Suppressor macrophage treated with lipopolysaccharide for 1 hour (primary cell): ENCODE measurements at places on chromosomes 12 and 14.
A peak's percentile ranks its signal among the peaks of the same experiment; 100 is the strongest.

GRCh38 chr12:67640863-67641262 lies 7.7 kb upstream of the DYRK2 start:
- DNase-seq, result no peak

- peak; percentile 89 for DNase-seq
These were observed 193.3 kb downstream of the PHETA1 start for GRCh38 chr12:111175396-111176094.

DNA sequence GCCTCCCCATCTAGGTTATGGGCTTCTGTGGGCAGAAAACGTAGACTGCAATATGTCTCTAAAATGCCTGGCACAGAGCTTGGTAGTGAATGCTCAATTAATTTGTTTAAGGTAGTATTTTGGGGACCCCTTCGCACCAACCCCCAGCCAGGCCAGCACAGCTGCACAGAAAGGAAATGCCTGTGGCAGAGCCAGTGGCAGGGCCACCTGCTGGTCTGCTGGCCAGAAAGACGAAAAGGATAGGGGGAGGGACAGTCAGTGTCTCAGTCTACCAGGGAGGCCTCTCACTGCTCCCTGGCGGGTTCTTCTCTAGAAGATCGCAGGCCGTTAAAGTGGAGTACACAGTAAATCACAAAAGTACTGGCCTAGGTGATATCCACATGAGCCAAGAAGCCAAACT lies 3.5 kb downstream of the RAB15 start:
- DNase-seq, result no peak

- no peak for DNase-seq
These were observed 6.4 kb downstream of the LUM start for GRCh38 chr12:91104812-91105466.

GRCh38 chr14:41785696-41786095 lies 179.0 kb downstream of the LRFN5 start:
- no peak for DNase-seq

DNA sequence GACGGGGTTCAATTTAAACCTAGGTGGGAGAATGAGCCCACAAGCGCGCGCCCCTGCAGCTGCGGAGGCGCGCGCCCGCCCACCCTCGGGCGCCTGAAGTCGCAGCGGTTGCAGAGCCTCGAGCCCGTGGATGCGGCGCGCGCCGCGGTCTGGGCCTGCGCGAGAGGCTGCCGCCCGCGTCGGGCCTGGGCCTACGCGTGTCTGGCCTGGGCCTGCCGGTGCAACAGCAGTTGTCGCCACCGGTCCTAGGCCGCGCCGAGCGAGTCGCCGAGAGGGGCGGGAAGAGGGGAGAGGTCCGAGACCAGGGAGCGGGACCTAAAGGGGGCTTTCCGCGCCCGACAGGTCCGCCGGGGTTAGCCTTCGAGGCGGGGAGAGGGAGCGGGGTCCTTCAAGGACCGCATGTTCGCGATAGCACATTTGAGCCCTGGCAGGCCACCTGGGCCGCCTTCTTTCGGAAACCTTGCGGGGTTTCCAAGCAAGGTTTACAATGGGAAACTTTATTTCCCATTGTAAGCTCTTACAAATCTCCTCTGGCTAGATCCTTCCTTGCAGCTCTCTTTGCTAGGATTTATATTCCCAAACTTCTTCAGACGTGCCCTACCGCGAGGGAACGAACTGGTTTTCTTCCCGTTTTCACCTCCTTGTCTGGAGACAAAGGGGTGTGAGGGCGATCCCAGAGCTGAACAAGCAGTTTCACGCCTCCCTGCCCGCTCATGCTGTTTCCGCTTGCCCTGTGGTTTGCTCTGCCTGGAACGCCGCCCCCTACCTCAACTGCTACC lies 6.8 kb downstream of the SIX6 start:
- no peak for DNase-seq

DNA sequence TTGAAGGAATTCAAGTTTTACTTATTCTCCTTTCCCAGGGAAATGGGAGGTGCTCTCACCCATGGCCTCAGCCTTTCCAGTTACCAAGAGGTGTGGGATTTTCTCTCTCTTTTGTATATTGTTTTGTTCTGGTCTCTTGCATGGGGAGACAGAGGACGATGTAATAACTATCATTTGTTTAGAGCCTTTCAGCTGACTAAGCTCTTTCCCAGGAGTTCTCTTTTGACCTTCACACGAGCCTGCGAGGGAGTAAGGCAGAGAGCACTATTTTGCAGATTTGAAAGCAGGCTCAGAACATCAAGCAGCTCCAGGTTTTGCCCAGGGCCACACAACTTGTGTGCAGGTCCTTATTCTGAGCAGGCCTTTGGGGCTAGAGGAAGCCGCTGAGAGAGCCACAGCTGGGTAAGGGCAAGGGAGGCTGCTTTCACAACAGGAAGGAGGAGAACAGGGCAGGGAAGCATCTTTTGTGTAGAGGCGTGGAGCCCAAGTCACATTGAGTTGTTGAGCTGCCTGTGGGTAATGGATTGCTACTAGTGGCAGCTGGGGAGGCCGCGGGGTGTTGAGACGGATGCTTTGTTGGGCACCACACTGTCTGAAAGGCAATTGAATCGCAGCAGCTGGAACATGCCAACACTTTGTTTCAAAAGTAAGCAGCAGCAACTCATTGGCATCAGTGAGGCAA lies 116.2 kb downstream of the PRMT8 start:
- no peak for DNase-seq

DNA sequence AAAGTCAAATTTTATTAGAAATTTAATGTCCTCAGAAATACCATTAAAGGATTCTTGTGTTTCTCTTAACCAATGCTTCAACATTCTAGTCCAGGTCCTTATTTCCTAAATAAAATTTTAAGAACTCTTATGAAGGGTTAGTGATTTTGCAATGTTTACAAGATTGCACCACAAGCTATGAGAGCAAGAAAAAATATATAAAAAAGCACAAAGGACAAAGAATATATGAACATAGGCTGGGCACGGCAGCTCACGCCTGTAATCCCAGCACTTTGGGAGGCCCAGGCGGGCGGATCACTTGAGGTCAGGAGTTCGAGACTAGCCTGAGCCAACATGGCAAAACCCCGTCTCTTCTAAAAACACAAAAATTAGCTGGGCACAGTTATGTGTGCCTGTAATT lies 7.7 kb downstream of the RACGAP1 start:
- DNase-seq, result peak; percentile 63

DNA sequence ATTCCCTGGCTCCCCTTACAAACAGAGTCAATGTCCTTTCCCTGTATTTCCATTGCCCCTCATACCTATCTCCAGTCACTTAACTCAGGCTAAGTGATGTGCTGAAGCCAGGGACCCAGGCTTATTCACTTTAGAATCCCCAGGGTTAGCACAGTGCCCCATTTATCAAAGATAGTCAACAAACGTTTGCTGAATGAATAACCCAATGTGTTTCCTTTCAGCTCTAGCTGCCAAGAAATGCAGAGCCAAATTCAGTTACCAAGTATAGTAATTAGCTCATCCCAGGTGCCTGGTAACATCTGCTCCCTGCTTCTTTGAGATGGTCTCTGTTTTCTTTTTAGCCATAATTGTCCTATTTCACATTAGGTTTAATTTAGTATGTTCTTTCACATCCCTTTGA lies 189.5 kb downstream of the PHLDA1 start:
- no peak for DNase-seq

DNA sequence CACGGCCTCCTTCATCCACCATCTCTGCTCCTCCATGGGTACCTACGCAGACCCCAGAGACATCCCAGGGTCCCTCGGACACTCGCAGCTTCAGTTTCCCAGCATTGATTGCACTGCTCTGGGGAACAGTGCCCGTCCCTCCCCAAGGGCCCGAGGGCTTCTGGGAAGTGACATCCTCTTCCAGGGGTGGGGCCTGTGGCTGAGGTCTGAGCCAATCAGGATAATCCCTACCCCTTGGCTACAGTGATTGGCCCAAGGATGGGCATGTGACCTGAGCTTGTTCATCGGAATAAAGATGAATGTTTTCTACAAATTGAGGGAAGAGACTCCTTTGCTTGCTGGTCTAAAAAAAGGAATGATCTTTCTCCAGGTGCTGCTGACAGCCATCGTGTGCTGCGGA lies 37.3 kb upstream of the MYL2 start:
- DNase-seq, result no peak

- peak; percentile 68 for DNase-seq
These were observed 241.7 kb upstream of the AMIGO2 start for GRCh38 chr12:47321436-47321835.

- DNase-seq, result no peak
These were observed 14.7 kb downstream of the PEBP1 start for GRCh38 chr12:118150625-118151024.

DNA sequence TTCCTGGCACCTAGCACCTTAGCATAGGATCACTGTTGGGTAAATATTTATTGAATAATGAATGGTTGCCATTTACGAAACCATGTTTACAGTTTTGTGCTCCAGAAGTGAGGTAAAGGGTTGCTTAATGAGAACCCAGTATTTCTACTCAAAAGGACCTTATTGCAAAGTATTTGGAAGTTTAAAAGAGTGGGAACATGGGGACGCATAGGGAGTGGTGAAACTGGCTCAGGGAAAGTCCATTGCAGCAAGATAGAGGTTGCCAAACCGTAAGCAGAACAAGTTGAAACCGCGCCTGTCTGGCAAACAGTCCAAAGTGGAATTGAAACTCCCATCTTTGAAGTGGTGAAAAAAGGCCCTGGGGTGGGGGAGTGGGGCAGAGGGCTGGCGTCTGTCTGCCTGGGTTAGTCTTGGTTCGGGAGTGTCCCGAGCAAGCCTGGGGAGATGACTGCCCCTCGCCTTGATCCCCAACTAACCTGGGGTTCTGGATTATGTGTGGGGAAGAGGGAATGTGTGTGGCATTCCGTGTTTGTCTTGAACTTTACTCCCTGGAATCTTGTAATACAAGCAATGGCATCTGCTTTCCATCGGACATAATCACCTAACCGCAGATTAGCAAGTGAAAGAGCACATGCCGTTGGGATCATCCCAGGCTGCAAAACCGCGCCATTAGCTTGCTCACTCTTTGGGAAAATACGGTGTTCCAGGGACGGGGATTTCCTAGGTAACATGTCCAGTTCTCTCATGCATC lies 7.2 kb downstream of the ALDH2 start:
- peak; percentile 95 for DNase-seq
